ENCODE measurements at places on chromosomes 1 and 21.

DNA sequence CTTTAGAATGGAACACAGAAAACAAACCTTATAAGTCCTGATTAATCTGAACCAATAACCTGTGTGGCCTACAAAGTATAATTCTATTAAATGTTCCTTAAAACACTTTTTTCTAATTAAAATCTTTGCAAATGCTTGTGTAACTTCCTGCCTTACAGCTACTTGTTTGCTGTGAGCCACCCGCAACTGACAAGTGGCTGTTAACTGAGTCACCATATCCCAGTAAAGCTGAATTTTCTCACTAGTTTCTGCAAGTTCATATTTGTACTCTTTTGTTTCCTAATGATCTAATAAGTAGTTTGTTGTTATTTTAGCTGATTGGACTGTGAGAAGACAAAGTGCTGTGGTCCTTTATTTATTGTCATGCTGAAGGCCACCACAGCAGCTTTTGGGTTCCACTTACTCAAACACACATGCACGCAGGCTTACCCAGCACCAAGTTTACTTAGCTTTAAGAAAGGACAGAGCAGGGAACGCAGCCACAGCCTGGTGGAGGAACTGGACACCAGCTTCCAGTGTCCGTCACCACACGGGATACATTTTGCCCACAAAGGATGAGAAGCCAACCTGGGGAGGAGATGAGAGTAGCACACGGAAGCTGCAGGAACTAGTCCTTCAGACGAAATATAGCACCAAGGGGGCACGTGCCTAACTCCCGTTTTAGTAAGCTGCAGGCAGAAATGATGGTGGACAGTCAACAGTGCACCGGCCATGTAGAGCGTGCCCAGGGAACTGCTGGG, 47.8 kb downstream of the LCA5L start:
- no peak for DNase-seq

DNA sequence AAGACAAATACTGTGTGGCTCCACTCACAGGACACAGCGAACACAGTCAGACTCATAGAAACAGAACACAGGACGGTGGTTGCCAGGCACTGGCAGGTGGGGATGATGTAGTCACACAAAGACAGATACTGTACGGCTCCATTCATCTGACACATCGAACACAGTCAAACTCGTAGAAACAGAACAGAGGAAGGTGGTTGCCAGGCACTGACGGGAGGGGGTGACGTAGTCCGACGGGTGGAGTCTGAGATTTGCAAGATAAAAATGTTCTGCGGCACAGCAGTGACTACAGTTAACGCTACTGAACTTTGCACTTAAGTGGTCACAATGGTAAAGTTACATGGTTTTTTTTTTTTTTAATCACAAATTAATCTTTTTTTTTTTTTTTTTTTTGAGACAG, 18.7 kb downstream of the C21orf58 start:
- no peak for DNase-seq

DNA sequence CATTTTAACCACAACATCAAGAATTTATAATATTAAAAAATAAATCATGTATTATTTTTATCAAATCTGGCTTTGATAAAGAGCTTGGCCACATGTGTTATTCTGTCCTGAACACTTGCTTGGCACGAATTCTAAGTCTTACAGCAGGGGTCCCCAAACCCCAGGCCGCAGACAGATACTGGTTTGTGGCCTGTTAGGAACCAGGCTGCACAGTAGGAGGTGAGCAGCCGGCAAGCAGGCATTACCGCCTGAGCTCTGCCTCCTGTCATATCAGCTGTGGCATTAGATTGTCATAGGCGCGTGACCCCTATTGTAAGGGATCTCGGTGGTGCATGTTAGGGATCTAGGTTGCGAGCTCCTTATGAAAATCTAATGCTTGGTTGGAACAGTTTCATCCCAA, 127.6 kb upstream of the IVNS1ABP start:
- DNase-seq: no peak

DNA sequence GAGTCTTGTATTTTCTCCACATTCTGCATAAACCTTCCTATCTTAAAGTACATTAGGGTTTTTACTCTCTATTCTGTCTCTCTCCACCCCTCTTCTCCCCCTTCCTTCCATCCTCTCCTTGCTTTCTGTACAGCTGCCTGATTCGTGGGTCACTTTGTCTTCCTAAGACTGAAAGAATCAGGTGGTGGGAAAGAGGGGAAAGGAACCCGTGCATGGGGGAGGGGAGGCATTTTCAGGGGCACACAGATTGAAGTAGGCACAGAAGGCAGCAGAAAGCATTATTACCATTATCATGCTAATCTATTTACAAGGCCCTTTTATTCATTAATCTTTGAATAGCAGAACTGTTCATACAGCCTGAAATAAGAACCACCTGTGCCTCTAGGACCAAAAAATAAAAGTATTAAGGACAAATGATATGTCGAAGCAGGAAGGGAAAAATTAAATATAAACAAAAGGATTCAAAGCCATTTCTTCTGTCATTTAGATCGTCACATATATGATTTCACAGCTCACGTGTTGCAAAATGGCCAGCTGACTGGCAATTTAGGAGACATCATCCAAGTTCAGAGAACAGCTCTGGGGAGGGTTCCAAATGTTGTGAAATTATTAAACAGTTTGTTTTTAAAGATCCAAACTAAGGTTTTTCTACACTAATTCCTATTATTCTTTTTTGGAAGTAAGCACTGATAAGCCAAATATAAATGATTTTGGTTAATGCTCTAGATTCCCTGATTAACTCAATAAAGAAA, 154.6 kb downstream of the PBX1 start:
- DNase-seq: no peak

DNA sequence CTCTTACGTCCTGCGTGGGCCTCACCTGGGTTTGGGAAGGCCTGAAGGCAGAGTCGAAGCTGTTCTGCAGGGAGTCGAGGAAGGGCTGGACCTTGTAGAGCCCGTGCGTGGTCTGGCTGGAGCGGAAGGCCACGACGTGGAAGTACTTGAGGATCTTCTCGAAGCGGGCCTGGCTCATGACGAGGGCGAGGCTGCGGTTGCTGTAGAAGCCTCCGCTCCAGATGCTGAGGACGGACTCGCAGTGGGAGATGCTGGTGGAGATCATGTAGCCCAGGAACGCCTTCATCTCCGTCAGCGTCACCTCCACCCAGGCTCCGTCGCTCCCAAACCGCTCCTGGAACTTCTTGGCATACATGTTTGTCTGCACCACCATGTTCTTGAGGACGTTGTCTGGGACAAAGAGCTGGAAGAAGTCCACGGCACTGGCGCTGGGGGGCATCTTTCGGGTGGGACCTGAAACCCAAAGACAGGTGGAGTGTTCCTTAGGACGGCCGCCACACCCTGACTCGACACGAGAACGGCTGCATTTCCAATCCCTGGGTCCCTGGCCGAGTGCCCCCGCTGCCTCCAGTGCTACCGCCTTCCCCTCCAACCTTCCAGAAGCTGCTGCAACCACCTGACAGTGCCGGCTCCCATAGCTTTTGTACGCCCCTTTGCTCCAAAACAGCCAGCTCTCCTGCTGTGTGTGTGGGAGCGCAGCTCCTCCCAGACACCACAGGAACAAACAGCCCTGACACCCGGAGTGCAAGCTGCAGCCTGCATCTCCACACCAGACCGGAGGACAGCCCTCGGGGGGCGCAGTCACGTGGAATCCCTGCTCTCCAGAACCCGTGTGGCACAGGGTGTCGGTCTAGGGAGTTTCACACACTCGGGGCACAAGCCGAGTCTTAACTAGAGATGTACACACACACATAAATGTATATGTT, 69.0 kb downstream of the PGBD5 start:
- no peak for DNase-seq

DNA sequence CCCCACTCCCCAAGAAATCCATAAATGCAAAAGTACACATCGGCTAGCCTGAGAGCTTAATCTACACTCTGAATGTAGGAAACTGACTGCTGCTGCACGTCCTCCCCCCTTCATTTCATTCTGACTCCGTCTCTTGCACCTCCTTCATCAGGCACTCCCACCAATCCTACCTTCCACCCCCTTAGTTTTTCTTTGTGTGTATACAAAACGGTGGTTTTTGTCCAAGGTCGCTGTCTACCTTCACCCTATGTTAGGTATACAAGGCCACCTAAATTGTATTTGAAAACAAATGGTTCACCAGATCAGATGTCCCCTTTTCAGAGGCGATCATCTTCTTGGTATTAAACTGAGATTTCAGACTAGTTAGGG, 1.9 kb downstream of the WDR26 start:
- DNase-seq: peak; percentile 29

GRCh38 chr21:44444286-44444931, 10.9 kb upstream of the LRRC3 start:
- no peak for DNase-seq

- no peak for DNase-seq
Observed at GRCh38 chr1:33332357-33332789, 11.5 kb upstream of the A3GALT2 start.

GRCh38 chr21:26965040-26965906, 1.6 kb downstream of the ADAMTS5 start:
- no peak for DNase-seq

DNA sequence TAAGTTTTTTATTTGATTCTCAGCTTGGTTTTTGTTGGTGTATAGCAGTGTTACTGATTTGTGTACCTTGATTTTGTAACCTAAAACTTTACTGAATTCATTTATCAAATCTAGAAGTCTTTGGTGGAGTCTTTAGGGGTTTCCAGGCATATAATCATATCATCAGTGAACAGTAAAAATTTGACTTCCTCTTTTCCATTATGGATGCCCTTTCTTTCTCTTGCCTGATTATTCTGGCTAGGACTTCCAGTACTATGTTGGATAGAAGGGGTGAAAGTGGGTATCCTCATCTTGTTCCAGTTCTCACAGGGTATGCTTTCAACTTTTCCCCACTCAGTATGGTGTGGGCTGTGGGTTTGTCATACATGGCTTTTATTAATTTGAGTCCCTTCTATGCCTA, 23.6 kb upstream of the MAB21L3 start:
- no peak for DNase-seq

GRCh38 chr1:228009116-228009827, 2.5 kb downstream of the WNT3A start:
- no peak for DNase-seq

DNA sequence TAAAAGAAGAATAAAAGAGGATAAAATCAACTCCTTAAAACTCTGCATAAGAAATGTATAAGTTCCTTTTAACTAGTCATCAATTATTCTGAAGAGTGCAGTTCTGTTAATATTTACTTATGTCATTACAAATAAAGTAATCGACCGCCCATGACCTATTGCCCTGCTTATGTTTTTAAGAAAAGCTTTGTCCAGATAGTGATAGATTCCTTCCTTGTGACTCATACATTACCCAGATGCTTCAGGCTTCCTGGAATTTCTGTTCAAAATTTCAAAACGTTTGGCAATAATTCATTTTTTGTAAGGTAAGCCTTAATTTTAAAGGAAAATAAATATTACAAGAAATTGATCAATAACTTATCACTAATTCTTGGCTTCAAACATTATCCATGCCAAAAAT, 918.2 kb upstream of the ADGRL2 start:
- no peak for DNase-seq

GRCh38 chr1:147721716-147722115, 38.7 kb downstream of the GJA5 start:
- no peak for DNase-seq

- DNase-seq: no peak
Observed at GRCh38 chr1:166627558-166627957, 211.7 kb upstream of the POGK start.

- DNase-seq: no peak
Observed at GRCh38 chr1:14606632-14607031, 8.1 kb downstream of the KAZN start.

DNA sequence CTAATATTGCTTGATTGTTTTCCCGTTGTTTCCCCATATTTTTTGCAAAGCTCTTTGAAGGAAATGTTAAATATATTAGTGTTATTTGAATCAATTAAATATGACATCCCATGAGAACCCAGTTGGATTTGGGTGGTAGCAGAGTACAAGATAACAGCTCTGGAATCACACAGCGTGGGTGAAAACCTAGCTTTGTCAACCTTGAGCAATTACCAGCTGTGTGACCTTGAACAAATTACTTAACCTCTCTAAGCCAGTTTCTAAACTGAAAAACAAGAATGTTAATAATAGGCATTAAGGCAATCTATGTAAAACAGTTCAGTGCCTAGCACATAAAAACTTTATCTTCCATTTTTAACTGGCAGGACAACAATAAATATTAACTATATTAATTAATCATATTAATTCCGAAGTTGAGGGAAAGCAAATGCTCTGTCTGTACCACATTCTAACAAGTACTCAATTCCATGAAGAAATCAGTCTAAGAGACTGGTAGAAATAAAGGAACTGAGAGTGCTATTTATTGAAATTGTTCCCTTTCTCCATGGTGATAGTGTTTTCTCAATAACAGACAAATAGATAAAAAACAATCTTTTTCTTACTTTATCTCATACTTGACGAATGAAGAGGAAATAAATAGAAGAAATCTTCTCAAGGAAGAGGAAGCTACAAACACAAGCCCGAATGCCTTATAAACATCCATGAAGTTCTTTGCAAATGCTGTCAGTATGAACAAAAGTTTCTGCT, 27.0 kb downstream of the DNASE2B start:
- DNase-seq: no peak

- no peak for DNase-seq
Observed at GRCh38 chr1:41640756-41641474, 156.4 kb upstream of the EDN2 start.

DNA sequence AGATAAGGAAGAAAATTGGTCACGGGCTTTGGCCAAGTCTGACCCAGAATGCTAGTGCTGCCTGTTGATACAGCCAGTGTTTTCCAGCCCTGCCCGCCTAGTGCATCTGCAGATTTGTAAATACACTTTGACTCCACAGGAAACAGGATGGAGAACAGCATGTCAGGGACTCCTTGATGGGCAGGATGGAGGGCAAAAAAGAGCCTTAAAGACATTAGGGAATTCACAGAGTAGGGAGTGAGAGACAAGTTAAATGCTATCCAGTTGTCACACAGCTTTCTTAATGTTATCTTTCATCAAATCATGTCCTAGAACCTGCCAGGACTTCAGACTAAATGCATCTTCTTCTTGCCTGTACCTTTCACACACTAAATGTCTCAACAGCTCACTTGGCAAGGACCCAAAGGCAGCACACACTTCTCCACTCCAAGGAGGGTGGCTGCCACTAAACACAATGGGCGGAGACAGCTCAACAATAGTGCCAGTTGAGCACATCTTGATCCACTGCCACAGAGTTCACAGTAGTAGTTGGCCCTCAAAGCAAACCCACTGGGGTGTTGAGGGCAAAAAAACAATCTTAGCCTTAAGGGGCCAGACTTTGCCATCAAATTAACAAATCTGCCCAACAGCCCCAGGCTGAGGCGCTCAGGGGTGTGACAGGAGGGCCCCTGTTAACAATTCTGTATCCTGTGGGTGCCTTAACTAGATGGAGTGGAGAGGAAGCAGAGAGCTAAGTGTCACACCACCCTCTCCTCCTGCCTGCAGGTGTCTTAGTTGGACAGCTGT, 2.7 kb downstream of the HIVEP3 start:
- DNase-seq: peak; percentile 31

- DNase-seq: no peak
Observed at GRCh38 chr1:229237320-229237719, 33.6 kb upstream of the RAB4A start.

DNA sequence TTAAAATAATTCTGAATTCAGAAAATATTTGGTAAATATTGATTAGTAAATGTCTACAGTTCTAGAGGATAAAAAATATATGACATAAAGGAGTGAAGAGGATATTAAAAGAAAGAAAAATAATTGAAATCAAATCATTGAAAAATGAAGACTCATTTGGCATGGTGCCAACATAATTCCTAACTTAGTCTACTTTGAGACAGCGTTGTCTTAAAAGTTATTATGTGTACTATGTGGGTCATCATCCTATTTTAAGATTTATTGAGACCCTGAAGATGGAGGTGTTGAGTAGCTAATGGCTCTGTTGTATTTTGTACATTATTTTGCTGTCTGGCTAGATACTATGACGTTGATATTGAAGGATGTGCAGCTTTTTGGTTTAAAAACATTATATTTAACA, 156.7 kb upstream of the PTGFR start:
- DNase-seq: no peak
